ENCODE measurements at places on chromosomes 13 and 19.

DNA sequence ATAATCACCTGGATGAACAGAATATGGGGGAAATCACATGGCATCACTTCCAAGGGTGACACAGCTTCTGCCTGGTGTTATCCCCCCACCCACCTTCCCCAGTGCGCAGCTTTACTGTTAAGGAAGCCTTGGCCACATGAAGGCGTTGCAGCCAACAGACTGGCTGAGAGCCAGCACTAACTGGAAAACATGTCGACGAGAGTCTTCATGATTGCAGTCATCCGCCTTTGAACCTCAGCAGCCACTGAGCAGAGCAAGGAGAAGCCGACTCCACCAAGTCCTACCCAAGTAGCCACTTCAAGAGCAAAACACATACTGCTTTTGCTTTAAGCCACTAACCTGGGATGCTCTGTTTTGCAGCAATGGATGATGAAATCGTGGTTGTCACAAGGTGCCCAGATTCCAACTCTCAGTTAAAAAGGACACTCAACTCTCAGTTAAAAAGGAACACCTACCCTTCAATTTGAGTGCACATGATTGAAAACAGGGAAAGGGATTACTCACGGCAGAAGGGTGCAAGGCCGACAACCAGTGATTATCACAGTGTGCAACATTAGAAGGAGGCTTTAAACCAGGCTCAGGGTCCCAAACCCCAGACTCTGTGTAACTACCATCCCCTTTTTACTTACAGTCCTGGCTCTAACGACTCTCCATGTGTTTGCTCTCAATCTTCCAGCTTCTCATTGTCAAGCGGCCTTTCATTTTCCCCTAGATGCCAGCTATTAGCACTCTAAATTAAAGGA, 149.1 kb downstream of the KLF12 start:
- no peak for DNase-seq

GRCh38 chr19:38387550-38388348, at the start of gene GGN:
Gene GGN (minus strand): TSS chr19:38388034. CDS start chr19:38387261, 773 bp downstream.
- peak; percentile 90 for DNase-seq

DNA sequence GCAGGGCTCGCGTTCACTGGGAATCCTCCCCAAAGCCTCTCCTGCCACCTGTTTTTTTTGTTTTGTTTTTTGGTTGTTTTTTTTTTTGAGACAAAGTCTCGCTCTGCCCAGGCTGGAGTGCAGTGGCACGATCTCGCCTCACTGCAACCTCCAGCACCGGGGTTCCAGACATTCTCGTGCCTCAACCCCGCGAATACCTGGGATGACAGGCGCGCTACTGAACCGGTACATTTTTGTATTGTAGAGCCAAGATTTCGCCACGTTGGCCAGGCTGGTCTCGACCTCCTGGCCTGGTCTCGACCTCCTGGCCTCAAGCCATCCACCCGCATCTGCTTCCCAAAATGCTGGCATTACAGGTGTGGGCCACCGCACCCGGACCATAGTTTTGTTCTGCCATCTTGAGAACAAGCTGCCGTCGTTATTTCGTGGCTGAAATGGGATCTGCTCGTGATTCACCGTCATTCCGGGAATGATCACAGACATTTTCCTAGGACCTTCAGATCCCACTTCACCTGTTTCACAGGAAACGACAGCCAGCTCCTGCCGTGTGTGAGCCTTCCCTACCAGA, 46.8 kb downstream of the OXGR1 start:
- no peak for DNase-seq

- no peak for DNase-seq
These were observed 6.7 kb downstream of the KCNJ14 start for GRCh38 chr19:48461982-48462655.

DNA sequence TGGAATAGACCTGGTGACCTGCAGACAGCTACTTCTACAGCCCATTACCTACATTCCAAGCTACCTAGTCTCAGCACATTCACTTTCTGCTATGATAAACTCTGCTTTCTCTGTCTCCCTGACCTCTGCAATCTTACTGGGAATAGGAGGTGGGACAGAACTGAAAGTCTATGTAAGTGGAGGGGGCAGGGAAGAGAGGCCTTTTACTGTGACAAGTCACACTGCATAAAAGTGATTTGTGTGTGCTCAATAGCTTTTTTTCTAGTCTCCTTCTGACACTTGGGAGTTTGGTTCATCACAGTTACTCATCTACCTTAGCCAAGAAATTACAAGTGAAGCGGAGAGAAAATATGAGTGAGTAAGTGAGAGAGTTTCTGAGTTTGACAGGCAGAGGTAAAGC, 322.4 kb downstream of the OLFM4 start:
- no peak for DNase-seq

Measured in AG10803 (cell line).